ENCODE measurements at places on chromosomes 2 and 18.

GRCh38 chr18:70382017-70382416, 93.2 kb downstream of the SOCS6 start:
- DNase-seq = no peak

- no peak for DNase-seq
These were observed 236.7 kb downstream of the PRKCE start for GRCh38 chr2:45888167-45888566.

GRCh38 chr18:70762812-70763211, 474.0 kb downstream of the SOCS6 start:
- no peak for DNase-seq

DNA sequence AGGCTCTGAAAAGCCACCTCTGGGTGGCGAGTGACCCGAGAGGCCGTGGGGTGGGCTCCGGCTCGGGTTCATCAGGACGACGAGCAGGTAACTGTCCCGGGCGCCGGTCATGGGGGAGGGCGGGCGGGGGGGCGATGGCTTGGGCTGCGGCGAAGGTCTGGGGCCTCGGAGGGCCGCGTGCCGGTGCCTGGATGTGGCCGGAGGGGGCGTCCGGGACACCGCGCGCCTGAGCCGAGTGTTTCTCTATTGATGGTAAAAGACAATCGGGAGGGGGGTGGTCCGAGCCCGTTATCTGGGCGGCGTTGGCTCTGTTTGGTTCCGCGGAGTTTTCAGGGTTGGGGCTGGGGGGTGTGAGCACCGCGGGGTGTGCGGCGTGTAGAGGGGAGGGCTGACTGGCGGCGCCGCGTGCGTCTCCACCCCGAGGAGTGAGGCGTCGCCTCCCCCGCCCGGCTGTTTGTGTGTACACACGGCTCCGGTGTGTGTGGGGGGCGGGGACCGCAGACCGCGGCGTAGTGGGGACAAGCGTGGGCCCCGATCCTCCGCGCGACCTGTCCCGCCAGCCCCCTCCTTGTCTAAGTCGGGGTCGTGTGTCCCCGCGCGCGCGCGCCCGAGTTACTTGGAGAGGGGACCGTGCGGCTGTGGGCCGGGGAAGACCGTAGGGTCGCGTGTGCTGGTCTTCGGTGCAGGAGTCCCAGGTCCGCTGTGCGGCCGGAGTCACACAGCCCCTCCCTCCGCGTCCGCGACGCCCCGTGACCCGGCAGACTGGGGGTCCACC, 1.6 kb downstream of the CTIF start:
- DNase-seq = peak; percentile 49

- DNase-seq = peak; percentile 67
These were observed 20.5 kb upstream of the KIF1A start for GRCh38 chr2:240840435-240841060.

GRCh38 chr2:136115183-136115761, 2.7 kb downstream of the CXCR4 start:
- no peak for DNase-seq

- no peak for DNase-seq
These were observed 126.8 kb upstream of the SERPINE2 start for GRCh38 chr2:224165901-224166319.

- no peak for DNase-seq
These were observed 409.6 kb downstream of the FBXO15 start for GRCh38 chr18:73737990-73738389.

GRCh38 chr2:109188496-109188890, 59.5 kb downstream of the SH3RF3 start:
- no peak for DNase-seq

- no peak for DNase-seq
These were observed 55.8 kb downstream of the TTC32 start for GRCh38 chr2:19846030-19846429.
